ENCODE measurements at places on chromosomes 13 and 19.

DNA sequence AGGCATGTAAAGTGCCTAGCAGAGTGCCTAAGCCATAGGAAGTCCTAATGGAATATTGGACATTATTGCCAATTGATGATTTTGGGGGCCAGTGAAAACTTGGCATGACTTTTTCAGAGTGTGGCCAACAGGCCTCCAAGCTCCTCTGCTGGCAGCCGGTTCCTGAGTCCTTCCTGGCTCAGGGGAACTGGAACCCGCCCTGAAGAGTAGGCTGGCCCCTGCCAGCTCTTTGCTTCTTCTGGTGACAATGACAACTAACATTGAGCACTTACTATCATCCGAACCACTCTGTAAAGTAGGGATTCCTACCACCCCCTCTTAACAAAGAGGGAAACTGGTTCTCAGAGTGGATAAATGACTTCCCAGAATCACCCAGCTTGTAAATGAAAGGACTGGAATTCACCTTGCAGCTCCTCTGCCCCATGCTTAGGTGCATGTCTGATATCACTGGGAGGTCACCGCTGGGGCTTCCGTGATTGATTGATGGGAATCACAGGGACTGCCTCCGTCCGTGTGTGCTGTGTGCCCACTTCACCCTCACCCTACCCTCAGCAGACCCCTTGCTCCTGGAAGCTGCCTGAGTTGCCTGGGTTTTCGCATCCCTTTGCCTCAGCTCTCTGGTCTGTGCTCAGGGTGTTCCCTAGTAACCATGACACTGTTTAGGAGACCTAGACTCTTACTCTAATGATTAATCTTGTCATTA, 50.6 kb downstream of the TNFRSF19 start:
- no peak for DNase-seq

DNA sequence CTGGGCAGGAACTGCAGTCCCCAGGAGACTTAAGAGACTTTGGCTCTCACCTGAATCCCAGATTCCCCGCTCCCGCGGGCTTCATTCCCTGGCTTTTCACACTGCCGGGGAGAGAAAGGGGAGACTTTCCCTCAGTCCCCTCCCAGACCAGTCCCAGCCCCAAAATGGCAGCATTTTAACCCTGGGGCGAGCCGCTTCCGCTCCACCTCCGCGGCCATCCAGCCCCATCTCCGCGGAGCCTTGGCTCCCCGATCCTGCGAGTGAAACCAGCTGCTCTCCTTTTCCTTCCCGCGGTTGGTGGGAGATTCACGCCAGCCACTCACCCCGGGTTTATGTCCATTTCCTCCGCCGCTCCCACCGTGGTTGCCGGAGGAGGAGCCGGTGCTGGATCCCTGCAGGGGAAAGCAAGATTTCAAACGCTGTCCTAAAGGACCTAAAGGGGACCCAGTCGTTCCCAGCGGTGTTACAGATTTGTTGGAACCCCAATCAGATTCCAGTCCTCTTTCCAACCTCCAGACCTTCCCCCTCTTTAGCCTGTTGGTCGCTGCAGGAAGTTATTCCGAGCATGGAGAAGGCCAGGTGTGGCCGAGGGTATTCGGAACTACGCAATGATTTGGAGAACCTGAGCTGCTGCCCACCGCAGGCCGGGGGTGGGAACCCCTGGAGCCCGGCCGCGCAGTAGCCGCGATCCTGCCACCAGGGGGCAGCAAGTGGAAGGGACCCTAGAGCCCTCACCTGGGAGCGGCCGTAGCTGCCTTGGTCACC, 3.4 kb downstream of the DMKN start:
- peak; percentile 42 for DNase-seq

DNA sequence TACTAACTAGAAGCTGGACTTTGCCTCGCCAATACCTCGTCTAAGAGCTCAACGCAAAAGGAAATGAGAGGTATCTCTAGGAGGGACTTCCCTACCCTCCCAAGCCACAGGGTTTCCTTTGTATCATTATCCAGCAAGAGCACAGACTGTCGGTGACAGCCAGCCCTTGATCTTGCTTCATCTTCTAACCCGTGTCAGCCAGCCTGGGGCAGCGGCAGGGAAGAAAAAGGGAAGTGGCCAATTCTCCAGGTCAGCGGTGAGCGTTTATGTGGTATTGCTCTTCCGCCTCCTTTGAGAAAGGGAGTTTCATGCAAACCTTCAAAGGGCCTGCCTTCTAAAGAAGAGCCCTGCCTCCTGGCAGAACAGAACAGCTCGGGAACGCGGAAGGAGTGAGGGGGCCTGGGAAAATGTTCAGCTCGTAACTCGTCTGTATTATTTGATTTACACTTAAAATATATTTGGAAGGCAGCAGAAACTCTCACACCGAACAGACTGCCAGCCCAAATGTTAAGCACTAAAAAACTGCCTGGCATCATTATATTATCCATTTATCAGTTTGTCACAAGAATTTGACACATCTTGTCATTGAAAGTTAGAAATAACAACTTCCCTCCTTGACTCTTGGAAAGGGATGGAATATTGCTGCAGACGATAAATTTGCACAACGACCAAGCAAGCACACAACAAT, 41.8 kb downstream of the EFNB2 start:
- no peak for DNase-seq

DNA sequence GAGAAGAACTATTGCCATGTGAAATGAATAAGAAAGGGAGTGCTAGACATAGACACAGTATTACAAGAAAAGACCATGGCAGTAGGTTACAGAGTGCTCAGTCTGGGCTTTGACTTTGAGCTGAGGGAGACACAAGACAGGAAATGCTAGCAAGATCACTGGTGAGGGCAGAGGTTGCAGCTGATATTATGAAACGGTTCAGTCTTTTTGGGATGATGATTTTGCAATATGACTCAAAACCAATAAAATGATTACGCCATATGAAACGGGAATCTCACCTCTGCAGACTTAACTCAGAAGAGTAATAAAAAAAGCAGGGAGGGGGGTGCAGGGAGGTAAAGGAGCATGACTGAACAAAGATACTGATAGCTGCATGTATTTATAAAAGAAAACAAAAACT, 123.1 kb downstream of the RBM26 start:
- DNase-seq, result no peak

DNA sequence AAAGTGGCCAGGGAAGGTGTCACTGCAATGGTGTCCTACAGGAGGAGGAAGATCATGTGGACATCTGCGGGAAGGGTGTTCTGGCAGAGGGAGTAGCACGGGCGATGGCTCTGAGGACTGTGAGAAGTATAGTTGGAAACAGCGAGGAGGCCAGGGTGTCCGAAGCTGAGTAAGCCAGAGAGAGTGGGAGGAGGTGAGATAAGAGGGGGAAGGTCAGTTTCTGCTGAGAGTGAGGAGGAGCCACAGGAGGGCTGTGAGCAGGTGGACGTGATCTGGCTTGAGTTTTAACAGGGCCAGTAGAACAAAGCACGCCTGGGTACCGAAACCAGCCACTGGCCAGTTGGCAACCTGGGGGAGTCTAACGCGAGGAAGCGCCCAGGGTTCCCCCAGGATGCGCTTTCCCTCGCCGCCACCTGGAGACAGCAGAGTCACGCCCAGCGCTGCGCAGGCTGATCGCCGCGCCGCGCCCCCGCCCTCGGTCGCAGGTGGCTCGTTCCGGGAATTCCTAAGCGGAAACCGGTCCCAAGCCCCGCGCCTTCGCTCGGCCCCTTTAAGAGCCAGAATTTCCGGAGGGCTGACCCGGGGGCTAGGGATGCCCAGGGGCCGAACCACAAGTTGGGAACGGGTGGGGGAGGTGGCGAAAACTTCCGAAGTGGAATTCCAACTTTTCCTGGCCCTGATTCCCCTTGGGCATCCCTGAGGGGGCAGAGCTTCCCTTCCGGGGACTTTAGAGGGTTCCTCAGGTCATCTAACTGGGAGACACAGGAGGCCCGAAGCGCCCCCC, 1.1 kb upstream of the LSR start:
- DNase-seq, result no peak

Data from NCI-H1092 (cell line).